ENCODE measurements at places on chromosomes 3 and 15. TPM values are rescaled to one million over a fixed set of nuclear protein-coding genes. Genes with fewer than 3 reads are reported as not detected.

GRCh38 chr3:21697707-21698106 lies 53.3 kb downstream of the ZNF385D start:
- no peaks in the 10 kb centered on the region for H3K27me3 ChIP-seq
- no peak overlapping the region for H3K4me3 ChIP-seq
- no peaks in the 10 kb centered on the region for H3K4me1 ChIP-seq
- H3K27ac ChIP-seq, result no peak overlapping the region
- no peak for DNase-seq

FBN1 gene
- 95.9 TPM for total RNA-seq

GRCh38 chr3:145522893-145523651 lies 637.9 kb downstream of the PLOD2 start:
- H3K4me1 ChIP-seq, result no peaks in the 10 kb centered on the region
- no peak overlapping the region for H3K4me3 ChIP-seq
- DNase-seq, result no peak

AGBL1 gene
- total RNA-seq, result not detected

GRCh38 chr3:122962149-122962548 lies 65.4 kb downstream of the SEMA5B start:
- no peak overlapping the region for H3K27ac ChIP-seq
- no peaks in the 10 kb centered on the region for H3K36me3 ChIP-seq
- peaks cover 13% of the 10 kb centered on the region for H3K4me1 ChIP-seq
- H3K27me3 ChIP-seq, result no peaks in the 10 kb centered on the region

GRCh38 chr15:63843901-63844317 lies 10.2 kb upstream of the HERC1 start:
- no peaks in the 10 kb centered on the region for H3K27me3 ChIP-seq
- H3K4me3 ChIP-seq, result no peak overlapping the region
- no peaks in the 10 kb centered on the region for H3K36me3 ChIP-seq
- DNase-seq, result no peak
- H3K4me1 ChIP-seq, result no peaks in the 10 kb centered on the region

DNA sequence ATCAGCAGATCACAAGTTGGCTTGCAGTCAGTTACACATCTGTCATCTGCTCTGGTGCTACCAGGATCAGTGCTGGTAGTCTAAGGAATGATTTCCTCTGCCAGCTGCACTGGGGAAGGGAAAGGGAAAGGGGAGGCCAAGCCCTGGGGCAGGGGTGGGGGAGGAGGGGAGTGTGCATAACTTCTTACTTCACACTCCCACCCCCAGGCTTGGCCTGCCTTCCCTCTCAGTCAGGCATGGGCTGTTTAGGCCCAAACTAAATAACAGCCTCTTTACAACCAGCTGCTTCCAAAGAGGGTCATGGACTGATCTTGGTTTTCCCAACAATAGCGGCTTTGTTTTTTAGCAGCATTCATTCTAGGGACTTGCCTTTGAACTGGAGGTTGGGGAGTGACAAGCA lies 86.1 kb upstream of the PSMD6 start:
- H3K36me3 ChIP-seq, result no peaks in the 10 kb centered on the region
- no peaks in the 10 kb centered on the region for H3K27me3 ChIP-seq
- no peak overlapping the region for H3K27ac ChIP-seq
- no peak for DNase-seq
- no peak overlapping the region for H3K4me3 ChIP-seq

DNA sequence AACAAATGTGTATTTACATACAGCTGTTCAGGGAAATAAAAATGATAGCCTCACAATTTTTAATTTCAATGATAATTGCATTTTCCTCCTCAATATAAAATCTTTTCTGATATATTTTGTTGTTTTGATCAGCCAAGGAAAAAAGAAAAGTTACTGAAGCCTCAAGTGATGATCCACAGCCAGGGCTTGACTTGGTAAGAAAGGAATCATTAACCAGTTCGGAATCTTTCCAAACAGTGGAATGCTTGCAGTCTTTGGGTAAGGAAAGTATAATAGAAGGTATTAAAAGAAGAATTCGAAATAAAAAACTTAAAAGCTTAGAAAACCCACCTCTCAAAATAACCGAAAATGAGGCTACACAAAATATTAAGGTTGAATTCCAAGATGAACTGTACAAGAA lies 1.0 kb downstream of the TOPAZ1 start:
- H3K27me3 ChIP-seq, result no peaks in the 10 kb centered on the region
- no peak for DNase-seq
- H3K36me3 ChIP-seq, result no peaks in the 10 kb centered on the region
- H3K4me3 ChIP-seq, result no peak overlapping the region
- H3K27ac ChIP-seq, result no peak overlapping the region
- H3K4me1 ChIP-seq, result no peaks in the 10 kb centered on the region

DNA sequence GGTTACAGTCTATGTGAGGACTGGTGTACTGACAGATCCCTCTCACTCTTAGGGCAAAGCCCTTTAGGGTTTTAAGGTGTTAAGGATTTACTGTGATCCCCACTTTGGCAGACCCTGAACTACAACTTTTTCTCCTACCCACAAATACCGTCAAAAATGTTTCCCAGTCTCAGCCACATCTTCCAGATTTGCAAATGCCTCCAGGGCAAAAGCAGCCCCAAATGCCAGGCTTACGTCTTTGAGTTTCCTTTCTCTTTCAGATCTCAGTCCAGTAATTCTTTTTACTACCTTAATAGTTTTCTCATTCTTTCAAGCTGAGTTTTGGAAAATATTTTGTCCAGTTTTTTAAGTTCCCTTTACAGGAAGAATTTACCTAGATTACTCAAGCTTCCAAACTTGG lies 13.4 kb upstream of the ITGA11 start:
- H3K4me3 ChIP-seq, result no peak overlapping the region
- no peaks in the 10 kb centered on the region for H3K27me3 ChIP-seq
- peaks cover 6% of the 10 kb centered on the region for H3K4me1 ChIP-seq
- H3K27ac ChIP-seq, result no peak overlapping the region
- no peak for DNase-seq

LMAN1L gene
- total RNA-seq, result 1.5 TPM

DNA sequence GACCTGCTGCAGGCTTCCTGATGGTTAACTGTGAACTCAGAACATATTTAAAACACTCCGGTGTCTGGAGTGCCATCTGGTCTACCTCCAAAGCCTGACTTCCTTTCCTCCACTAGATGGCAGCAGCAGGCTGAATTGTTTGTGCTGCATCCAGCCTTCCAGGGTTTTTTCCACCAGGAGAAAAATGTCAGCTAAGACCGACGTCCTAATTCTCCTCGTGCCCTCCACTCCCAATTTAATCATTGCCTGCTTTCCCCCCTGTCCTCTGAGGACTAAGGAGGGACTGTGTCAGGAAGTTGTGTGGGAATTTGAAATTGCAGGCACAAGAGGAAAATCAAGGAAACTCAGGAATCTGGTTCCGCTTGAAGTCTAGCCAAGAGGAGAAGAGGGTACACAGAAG lies 165.2 kb upstream of the UMPS start:
- no peak overlapping the region for H3K27ac ChIP-seq
- no peak overlapping the region for H3K4me3 ChIP-seq
- no peaks in the 10 kb centered on the region for H3K27me3 ChIP-seq

- H3K27me3 ChIP-seq, result no peaks in the 10 kb centered on the region
- no peaks in the 10 kb centered on the region for H3K36me3 ChIP-seq
- DNase-seq, result no peak
- H3K27ac ChIP-seq, result no peak overlapping the region
Measured at GRCh38 chr3:157529085-157529484, 25.9 kb upstream of the VEPH1 start.

- no peaks in the 10 kb centered on the region for H3K4me1 ChIP-seq
- H3K27ac ChIP-seq, result no peak overlapping the region
- DNase-seq, result no peak
- no peaks in the 10 kb centered on the region for H3K36me3 ChIP-seq
- no peaks in the 10 kb centered on the region for H3K27me3 ChIP-seq
Measured at GRCh38 chr3:36201546-36201945, 178.8 kb upstream of the STAC start.

CHRNA5 gene
- total RNA-seq, result 4.2 TPM

DNA sequence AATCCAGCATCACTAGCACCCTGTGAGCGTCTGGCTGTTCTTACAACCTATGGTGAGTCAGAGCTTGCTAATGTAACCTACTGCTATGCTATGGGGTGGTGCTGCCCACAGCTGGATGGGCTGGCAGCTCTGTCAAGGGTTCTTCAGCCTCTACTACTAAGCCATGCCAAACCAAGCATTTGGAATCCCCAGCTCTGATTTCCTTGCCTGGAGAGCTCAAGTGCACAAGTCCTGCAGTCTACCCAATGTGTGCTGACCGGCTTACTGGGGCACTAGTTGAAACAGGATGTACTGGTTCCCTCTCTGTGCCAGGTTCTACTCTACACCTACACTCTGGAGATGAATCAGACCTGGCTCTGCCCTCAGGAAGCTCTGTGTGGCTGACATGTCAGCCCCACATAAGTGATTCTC lies 4.2 kb downstream of the TEX264 start:
- H3K36me3 ChIP-seq, result no peaks in the 10 kb centered on the region
- H3K4me1 ChIP-seq, result peaks cover 9% of the 10 kb centered on the region
- H3K4me3 ChIP-seq, result no peak overlapping the region
- H3K27me3 ChIP-seq, result no peaks in the 10 kb centered on the region

IQCF5 gene
- not detected for total RNA-seq

ACKR4 gene
- 2.0 TPM for total RNA-seq

ATP13A4 gene
- not detected for total RNA-seq

GRCh38 chr3:188595890-188596376 lies 442.0 kb downstream of the LPP start:
- H3K4me1 ChIP-seq, result no peaks in the 10 kb centered on the region
- no peaks in the 10 kb centered on the region for H3K36me3 ChIP-seq
- H3K4me3 ChIP-seq, result no peak overlapping the region
- no peak for DNase-seq
- no peaks in the 10 kb centered on the region for H3K27me3 ChIP-seq

GRCh38 chr3:181009225-181009624 lies 19.7 kb upstream of the DNAJC19 start:
- no peak for DNase-seq
- no peaks in the 10 kb centered on the region for H3K36me3 ChIP-seq
- H3K27ac ChIP-seq, result no peak overlapping the region
- H3K4me3 ChIP-seq, result no peak overlapping the region

GRCh38 chr3:5264896-5265770 lies 77.6 kb downstream of the EDEM1 start:
- no peaks in the 10 kb centered on the region for H3K4me1 ChIP-seq
- no peak overlapping the region for H3K4me3 ChIP-seq
- H3K27me3 ChIP-seq, result no peaks in the 10 kb centered on the region
- no peak for DNase-seq
- no peaks in the 10 kb centered on the region for H3K36me3 ChIP-seq
- no peak overlapping the region for H3K27ac ChIP-seq

ARRDC4 gene
- total RNA-seq, result 29.9 TPM

GRCh38 chr3:156802821-156803606 lies 23.1 kb upstream of the LEKR1 start:
- H3K4me1 ChIP-seq, result no peaks in the 10 kb centered on the region
- no peaks in the 10 kb centered on the region for H3K36me3 ChIP-seq
- no peak overlapping the region for H3K27ac ChIP-seq
- DNase-seq, result no peak

HRG gene
- total RNA-seq, result not detected

CD80 gene
- not detected for total RNA-seq

- no peaks in the 10 kb centered on the region for H3K27me3 ChIP-seq
- no peak overlapping the region for H3K4me3 ChIP-seq
- H3K4me1 ChIP-seq, result no peaks in the 10 kb centered on the region
- DNase-seq, result no peak
Measured at GRCh38 chr3:152056073-152056472, 182.6 kb downstream of the SUCNR1 start.
